Effector CD8-positive, alpha-beta T cell (primary cell): ENCODE measurements at places on chromosomes 7 and 10.

DNA sequence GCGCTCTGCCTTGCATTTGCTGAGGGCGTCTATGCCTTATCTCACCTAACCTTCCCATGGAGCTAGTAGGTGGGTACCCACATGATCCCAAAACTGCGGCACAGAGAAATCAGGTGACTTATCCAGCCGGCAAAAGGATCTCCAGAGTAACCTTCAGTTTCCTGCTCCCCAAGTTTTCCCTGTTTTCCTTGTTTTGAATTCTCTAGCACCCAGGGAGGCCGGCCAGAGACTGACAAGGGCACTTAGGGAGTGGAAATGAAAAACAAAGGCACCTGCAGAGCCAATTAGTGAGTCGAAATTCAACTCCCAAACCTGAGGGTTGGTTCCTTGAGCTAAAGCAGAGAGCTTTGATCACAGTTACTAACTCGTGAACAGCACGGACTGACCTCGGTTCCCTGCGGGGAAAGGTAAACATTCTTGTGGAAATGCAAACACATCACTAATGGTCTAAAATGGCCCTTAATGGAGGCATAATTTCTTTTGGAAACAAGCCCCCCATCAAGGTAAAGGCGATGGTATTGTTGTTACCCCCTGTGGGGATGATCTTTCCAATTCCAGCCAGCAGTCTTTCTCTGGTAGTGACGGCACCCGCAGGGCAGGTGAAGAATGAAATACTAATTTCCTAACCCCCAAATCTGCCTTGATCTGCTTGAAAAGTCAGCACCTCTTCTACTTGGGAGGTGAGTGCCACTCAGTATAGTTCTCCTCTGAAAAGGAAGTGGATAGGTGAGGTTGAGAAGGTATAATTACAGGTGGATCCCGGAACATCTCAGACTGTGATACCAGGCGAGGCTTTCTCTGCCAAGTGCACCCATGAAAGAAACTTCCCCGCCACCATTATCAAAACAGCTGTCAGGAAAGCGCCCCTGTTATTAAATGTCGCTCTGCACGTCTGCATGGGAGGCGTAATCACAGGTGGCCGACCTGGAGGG is 365.6 kb upstream of the AUTS2 start:
- no peak for DNase-seq

- no peak for DNase-seq
Measured at GRCh38 chr7:68394131-68394530, 1204.1 kb upstream of the AUTS2 start.

- DNase-seq, result no peak
Measured at GRCh38 chr10:94006591-94007550, 13.1 kb downstream of the PLCE1 start.

- DNase-seq, result no peak
Measured at GRCh38 chr7:105776068-105776790, 100.2 kb downstream of the ATXN7L1 start.

- no peak for DNase-seq
Measured at GRCh38 chr10:47290338-47290737, 9.7 kb upstream of the GDF10 start.

DNA sequence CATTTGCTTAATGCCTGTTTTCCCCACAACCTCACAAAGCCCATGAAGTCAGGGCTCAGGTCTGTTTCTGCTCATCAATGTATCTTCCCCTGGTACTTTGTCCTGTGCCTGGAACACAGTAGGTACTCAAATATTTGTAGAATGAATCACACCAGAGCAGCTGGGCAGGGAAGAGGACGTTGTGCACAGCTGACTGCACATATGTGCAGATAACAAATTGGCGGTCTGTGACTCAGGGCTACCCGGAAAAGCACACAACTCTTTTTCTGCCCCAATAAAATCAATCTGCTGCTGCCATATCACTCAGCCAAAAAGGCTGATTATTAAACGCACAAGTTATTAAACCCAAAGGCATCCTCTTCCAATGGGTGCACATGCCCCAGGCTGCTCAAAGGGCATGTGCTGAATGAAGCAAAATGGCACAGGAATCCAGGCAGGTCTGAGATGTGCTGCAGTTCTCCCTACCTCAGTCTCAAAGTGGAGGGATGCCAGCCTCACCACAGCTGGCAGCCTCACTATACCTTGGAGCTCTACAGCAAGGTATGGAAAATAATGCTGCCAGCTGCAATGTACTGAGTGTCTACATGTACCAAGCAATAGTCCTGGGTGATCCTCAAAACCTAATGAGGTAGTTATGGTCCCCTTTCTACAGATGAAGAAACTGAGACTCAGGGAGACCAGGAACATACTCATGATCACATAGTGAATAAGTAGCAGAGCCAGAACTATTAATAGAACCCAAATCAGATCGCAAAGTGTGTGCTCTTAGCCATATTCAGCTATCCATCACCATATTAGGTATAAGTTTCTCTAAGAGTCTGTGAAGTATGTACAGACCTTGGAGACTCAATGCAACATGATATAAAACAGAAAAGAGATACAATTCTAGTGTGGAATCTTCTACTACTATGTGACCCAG is 43.4 kb downstream of the SORBS1 start:
- no peak for DNase-seq

DNA sequence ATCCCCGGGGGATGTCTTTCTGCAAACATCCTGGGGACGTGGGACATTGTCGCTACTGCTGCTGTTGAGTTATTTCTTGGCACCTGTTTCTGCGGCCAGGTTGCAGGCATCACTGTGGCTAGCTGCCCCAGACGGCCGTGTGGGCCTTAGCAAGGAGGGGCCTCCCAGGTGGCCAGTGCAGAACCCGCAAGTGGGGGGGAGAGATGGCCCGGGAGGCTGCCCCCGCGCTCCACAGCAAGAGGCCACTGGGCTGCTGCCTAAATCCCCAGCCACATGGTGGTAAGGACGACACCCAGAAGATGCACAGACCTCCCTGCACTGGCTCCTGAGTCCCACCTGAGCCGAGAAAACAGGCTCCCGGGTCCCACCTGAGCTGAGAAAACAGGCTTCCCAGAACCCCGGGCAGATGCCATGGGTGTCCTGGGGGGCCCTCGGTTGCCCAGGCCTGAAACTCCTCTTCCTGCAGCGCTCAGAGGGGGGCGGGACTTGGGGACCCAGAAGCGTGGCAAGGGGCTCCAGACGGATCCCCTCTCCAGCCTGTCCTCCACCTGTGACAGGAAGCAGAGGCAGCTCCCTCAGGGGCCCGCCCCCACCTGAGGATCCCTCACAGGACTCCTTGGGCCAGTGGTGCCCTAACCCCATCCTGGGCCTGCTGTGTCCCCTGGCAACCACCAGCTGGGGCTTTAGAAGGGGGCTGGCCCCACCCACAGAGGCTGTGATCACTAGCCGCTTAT is 952 bp upstream of the MAFK start:
- no peak for DNase-seq

DNA sequence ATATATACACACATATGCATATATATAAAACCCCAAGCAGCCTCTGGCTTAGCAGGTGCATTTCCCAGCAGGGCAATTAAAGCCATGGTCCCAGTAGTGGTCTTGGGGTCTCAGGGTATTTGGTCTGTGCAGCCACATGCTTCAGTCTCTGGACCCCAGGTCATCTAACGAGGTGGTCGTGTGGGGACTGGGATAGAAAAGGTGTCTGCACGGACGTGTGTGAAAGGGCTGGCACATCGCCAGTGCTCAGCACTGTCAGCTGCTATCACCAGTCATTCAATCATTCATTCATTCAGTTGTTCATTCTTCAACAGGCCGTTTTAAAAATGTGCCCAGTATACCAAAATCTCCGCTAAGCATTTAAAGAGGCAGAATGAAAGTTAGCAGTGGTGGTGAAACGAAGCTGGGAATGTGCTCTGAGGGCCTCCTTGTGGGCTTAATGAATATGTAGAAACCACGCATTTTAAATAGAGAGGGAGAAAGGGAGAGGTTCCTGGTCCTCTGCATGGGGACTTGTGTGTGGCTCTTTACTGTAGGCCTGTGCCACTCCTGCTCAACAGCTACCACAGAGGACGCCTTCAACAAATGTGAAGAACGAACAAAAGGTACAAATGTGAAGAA is 170.4 kb downstream of the EGFR start:
- DNase-seq, result no peak

DNA sequence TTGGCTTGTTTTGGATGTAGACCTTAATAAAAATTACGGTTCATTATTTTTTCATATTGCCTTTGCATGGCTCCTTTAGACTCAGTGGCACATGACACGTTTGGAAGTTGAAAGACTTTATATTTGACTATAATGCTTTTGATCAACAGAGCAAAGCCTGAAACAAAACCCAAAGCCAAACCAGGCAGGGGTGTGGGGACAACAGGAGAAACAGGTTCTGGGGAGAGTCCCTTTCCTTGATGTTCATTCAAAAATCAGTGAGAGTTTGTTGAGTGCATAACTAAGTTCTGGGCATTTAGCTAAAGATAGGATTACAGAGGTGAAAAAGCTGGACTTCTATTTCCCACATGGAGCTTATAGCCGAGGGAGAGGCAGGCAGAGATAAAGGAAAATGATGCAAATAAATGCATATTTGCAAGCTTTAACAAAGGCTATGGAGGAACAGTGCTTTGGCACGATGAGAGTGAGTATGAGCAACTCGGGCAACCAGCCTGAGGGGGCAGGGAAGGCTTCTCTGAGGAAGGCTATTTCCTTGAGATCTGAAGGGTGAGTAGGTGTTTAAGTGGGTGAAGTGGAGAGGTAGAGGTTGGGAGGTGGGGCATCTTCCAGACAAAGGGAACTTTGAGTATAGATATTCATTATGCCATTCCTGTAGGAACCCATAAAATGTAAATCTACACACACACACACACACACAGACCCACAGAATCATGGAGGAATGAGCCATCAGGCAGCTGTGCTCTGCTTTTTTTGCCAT is 34.5 kb upstream of the PDZD8 start:
- no peak for DNase-seq

GRCh38 chr10:86224354-86225102 is 142.1 kb downstream of the GRID1 start:
- DNase-seq, result no peak

- no peak for DNase-seq
Measured at GRCh38 chr7:2608921-2609411, 22.8 kb upstream of the TTYH3 start.

GRCh38 chr7:155597753-155598140 is 46.7 kb upstream of the RBM33 start:
- no peak for DNase-seq

- DNase-seq, result no peak
Measured at GRCh38 chr7:9846902-9847301, 1126.8 kb upstream of the PHF14 start.

GRCh38 chr10:3072641-3073360 is 5.5 kb downstream of the PFKP start:
- DNase-seq, result no peak

- DNase-seq, result no peak
Measured at GRCh38 chr7:148944935-148945934, 61.1 kb upstream of the EZH2 start.

GRCh38 chr7:1889556-1890181 is 219.6 kb downstream of the ELFN1 start:
- no peak for DNase-seq

DNA sequence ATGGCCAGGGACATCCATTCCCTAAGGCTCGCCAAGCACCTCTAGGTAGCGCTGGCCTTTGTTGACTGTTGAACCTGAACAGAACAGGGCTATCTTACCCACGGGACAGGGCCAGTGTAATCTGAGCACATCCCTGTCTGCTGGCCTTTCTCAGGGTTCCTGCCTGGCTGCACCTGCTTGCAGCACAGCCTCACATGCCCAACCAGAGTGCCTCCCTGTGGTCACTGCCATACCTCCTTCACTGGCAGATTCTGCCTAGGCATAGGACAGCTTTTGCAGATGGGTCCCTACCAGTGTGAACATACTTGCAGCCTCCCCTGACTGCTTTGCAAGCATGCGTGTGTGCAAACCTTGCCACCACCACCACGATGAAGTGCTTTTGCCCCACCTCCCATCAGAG is 15.8 kb upstream of the LIPN start:
- DNase-seq, result no peak

- no peak for DNase-seq
Measured at GRCh38 chr10:130961506-130962239, 349.8 kb downstream of the TCERG1L start.

GRCh38 chr10:50369931-50370330 is 118.6 kb upstream of the ASAH2 start:
- no peak for DNase-seq

- no peak for DNase-seq
Measured at GRCh38 chr7:87512906-87513305, 37.4 kb upstream of the ABCB4 start.

- DNase-seq, result no peak
Measured at GRCh38 chr10:8085251-8085650, 30.8 kb downstream of the GATA3 start.

- DNase-seq, result no peak
Measured at GRCh38 chr7:137984181-137985041, 17.5 kb downstream of the CREB3L2 start.

- DNase-seq, result no peak
Measured at GRCh38 chr7:25381818-25382589, 153.7 kb upstream of the NPVF start.

DNA sequence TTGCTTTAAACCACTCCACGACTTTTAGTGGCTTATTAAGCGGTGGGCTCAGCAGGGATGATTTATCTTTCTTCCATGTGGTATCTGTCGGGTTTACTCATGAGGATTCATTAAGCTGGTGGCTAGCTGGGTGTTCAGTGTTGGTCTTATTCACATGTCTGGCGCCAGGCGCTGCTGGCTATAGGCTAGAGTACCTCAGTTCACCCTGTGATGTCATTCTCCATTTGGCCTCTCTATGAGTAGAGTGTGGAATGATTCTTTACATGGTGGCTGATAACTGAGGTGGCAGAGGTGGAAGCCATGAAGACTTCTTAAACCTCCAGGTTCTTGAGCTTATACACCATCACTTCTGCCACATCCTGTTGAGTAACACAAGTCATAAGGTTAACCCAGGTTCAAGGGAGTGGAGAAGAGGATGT is 115.4 kb downstream of the MLLT10 start:
- no peak for DNase-seq

- no peak for DNase-seq
Measured at GRCh38 chr7:25028370-25029021, 48.5 kb upstream of the OSBPL3 start.

GRCh38 chr10:72918352-72918751 is 24.8 kb downstream of the OIT3 start:
- no peak for DNase-seq

DNA sequence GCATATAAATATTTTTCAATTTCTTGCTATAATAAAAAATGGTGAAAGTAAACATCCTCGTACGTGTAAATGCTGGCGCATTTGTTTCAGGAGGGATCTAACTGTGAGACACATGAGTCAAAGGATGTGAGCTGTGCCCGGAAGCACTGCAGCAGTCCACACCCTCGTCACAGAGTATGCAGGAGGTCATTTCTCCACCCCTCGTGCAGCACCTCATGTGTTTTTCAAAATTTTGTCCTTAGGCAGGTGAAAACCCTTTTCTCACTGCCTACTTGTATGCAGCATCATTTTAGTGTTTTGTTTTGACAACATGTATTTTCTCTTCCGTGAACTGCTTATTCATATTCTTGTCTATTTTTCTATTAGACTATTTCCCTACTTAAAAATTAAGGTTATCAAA is 162.7 kb downstream of the AVL9 start:
- DNase-seq, result no peak

GRCh38 chr10:75094465-75094864 is 17.0 kb upstream of the SAMD8 start:
- DNase-seq, result no peak
